ENCODE measurements at places on chromosomes 2 and 18.

- H3K4me1 ChIP-seq = no peaks in the 10 kb centered on the region
- no peaks in the 10 kb centered on the region for H3K36me3 ChIP-seq
- no peak overlapping the region for H3K4me3 ChIP-seq
- peaks cover 5% of the 10 kb centered on the region for H3K27me3 ChIP-seq
Measured at GRCh38 chr18:25672490-25672889, 320.5 kb upstream of the ZNF521 start.

GRCh38 chr18:74579496-74580065, 18.1 kb upstream of the ZNF407 start:
- peaks cover 26% of the 10 kb centered on the region for H3K27me3 ChIP-seq
- no peak overlapping the region for H3K27ac ChIP-seq
- no peak overlapping the region for H3K4me3 ChIP-seq
- no peak for ATAC-seq

DNA sequence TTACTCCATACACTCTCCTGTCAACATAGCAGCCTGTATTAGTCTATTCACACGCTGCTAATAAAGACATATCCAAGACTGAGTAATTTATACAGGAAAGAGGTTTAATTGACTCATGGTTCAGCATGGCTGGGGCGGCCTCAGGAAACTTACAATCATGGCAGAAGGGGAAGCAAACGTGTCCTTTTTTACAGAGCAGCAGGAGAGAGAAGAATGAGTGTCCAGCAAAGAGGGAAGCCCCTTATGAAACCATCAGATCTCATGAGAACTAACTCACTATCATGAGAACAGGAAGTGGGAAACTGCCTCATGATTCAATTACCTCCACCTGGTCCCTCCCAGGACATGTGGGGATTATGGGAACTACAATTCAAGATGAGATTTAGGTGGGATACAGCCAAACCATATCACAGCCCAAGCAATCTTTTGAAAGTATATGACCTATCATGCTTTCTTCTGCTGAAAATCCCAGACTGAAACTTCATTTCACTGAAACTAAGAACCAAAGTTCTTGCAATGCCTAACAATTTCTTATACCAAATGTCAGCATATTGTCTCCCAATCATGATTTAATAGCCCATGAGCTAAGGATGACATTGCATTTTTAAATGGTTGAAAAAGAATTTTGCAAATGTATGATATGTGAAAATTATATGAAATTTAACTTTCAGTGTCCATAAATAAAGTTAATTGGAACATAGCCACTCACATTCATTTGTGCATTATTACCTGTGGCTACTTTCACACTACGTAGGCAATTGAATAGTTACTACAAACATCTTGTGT, 686.8 kb upstream of the ZEB2 start:
- H3K27me3 ChIP-seq = no peaks in the 10 kb centered on the region
- ATAC-seq = no peak
- H3K4me3 ChIP-seq = no peak overlapping the region
- no peaks in the 10 kb centered on the region for H3K4me1 ChIP-seq

- peaks cover 16% of the 10 kb centered on the region for H3K36me3 ChIP-seq
- ATAC-seq = no peak
- no peak overlapping the region for H3K27ac ChIP-seq
- peaks cover 8% of the 10 kb centered on the region for H3K4me1 ChIP-seq
- no peaks in the 10 kb centered on the region for H3K27me3 ChIP-seq
- H3K4me3 ChIP-seq = peak overlapping the region; percentile 91
Measured at GRCh38 chr2:190877436-190877835, 3.2 kb upstream of the GLS start.

GRCh38 chr2:199903111-199903510, 8.0 kb upstream of the C2orf69 start:
- H3K27me3 ChIP-seq = peaks cover 14% of the 10 kb centered on the region
- H3K36me3 ChIP-seq = no peaks in the 10 kb centered on the region
- H3K27ac ChIP-seq = no peak overlapping the region
- ATAC-seq = no peak
- no peak overlapping the region for H3K4me3 ChIP-seq

DNA sequence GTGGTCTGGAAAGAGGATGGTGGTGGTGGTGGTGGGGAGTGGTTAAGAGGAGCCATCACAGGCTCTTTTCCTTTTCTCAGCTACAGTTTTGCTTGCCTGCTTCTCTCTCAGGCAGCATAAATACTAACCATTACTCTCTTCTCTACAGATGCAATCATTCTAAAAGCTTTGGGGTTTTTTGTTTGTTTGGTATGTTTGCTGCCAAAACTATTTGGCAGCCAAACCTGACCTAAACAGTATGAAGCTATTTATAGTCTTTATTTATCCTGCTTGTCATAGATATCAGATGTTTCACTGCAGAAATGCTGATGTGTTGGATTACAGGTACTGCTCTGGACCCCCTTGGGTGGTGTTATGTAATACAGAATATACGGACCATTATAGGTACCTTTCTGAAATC, 15.3 kb downstream of the SIX3 start:
- H3K27me3 ChIP-seq = peaks cover 51% of the 10 kb centered on the region
- H3K36me3 ChIP-seq = no peaks in the 10 kb centered on the region
- H3K27ac ChIP-seq = no peak overlapping the region
- ATAC-seq = no peak
- no peaks in the 10 kb centered on the region for H3K4me1 ChIP-seq
- no peak overlapping the region for H3K4me3 ChIP-seq

GRCh38 chr18:48090021-48090420, 159.6 kb upstream of the SMAD2 start:
- peaks cover 10% of the 10 kb centered on the region for H3K27me3 ChIP-seq
- no peaks in the 10 kb centered on the region for H3K4me1 ChIP-seq
- no peak overlapping the region for H3K27ac ChIP-seq
- ATAC-seq = no peak

DNA sequence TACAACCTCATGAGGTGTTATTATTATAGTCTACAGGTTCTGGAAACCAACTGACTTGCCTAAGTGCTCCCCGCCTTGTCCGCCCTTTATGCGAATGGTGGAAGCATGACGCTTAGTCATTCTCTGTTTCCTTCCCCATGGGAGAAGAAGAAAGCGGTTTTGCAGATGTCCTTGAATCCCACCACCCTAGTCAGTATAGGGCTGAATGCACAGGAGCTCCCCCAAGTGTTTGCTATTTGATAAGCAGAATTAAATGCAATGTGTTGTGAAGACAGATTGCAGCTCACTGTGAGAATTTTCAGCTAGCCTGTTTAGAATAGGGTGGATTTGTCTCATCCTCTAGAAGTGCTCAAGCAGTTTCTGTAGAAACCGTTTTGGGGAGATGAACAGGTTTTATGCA, 652.0 kb downstream of the DCC start:
- no peak overlapping the region for H3K27ac ChIP-seq
- H3K4me3 ChIP-seq = no peak overlapping the region
- no peaks in the 10 kb centered on the region for H3K36me3 ChIP-seq
- H3K27me3 ChIP-seq = no peaks in the 10 kb centered on the region
- H3K4me1 ChIP-seq = no peaks in the 10 kb centered on the region
- no peak for ATAC-seq

- H3K27ac ChIP-seq = no peak overlapping the region
- ATAC-seq = no peak
- no peaks in the 10 kb centered on the region for H3K4me1 ChIP-seq
Measured at GRCh38 chr2:182858671-182859070, 7.8 kb downstream of the FRZB start.
